Stimulated activated CD8-positive, alpha-beta memory T cell treated with anti-CD3 and anti-CD28 coated beads, Interleukin-15, amount 100 ng/mL, for 24 hours (primary cell): ENCODE measurements at places on chromosomes 2 and 18.

DNA sequence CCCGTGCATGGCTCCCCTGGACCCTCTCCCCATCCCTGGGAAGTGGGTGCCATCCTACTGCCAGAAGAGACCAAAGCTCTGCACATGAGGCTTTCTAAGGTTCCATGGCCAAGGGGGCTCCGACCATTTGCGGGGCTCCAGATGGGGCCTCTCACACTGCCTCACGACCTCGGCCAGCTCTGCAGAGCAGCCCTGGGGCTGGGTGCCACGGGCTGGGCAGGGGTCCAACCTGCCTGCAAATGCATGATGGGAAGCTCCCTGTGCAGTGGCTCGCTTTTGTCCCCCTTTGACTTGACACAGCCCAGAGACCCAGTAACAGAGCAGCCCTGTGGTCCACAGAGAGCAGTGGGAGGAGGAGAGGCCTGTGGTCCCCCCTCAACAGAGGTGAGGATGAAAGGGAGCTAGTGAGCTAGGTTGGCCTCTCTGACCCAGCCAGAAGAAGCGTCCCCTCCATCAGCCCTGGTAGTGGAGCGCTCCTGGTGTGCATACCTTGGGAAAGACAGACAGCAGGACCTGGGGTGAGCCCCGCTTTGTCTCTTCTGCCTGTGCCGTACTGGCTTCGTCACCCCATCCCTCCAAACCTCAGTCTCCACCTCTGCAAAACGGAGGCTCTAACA, 174.1 kb downstream of the DDX1 start:
- DNase-seq, result no peak

DNA sequence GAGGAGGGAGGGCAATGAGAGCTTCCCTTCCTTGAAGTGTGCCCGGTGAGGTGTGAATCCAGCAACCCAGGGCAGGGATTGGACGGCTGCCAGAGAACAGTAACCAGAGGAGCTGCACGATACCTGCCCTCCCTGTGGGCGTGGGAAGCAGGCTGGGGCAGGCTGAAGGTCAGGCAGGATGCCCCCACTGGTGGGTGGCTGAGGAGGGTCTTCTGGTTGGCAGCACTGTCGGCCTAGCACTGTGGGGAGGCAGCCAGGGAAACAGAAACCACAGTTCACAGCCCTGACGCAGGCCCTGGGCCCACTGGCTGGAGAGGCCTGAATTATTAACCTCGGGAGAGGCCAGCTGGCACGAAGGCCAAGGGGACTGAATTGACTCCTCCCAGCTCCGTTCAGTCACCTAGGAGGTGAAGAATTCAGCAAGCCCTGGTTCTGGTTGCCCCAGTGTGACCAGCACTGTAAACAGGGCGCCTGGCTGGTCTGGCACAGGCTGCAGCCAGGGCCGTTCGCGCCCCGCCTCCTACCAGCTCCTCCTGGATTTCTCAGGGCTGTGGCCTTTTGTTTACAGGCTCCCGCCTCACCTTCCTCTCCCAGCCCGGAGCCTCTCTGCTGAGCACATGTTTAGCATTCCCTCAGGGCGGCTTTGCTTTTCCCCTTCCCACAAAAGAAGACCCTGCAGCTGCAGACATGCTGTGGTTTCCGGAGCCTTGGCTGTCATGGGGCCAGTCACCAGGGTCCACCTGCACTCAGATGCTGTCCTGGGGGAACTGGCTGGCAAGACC, 97.8 kb downstream of the B3GNT2 start:
- DNase-seq, result no peak

GRCh38 chr2:16121231-16121985, 181.1 kb downstream of the MYCN start:
- no peak for DNase-seq

GRCh38 chr2:218295029-218295428, 2.7 kb upstream of the TMBIM1 start:
- no peak for DNase-seq

DNA sequence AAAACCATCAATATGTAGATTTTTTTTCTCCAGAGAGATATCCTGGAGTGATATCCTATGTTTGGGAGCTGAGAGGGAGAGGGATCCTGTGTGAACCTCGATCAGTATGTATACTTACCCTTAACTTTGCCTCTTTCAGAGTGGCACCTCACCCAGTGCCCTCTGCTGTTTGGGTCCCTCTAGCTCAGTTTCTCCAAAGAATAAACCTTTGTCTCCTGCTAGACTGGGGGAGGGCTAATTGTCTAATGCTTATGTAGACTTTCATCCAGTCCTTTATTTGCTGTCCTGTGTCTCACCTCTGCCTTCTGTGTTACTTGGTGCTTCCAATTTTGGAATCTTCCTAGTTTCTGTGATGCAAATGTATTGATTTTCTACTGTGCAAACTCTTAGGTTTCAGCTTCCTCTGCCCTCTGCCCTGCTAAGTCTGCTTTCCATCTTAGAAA, 48.4 kb downstream of the MTX2 start:
- no peak for DNase-seq

DNA sequence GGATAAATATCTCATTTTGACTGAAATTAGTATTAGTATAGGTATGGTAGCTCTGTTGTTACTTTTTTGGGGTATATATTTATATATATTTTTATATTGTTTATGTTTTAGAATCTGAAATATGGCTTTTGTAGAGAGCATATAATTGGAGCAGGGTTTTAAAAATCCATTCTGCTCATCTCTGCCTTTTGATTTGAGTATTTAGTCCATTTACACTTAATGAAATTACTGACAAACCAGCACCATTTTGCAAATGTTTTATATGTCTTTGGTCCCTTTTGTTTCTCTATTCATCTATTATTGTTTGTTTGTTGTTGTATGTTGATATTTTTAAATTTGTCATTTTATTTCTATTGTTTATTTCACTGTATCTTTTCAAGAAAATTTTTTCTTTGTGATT, 30.7 kb downstream of the PTPN4 start:
- no peak for DNase-seq

DNA sequence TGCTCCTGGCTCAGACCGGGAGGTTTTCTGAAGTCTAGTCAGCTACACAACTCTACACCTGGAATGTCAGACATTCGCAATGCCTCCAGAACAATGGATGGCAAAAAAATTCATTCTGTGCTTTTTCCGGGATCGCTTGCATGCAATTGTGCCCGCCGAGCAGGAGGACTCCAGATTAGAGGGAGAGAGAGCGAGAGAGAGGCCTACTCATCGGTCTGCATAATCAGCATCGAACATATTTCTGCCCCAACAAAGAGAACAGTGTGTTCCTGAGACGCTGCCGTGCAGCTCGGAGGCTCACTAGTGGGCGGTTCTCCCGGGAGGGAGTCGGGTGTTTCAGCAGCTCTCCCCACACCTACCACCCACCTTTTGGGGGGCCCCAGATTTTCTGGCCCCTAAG, 117.1 kb downstream of the KLHL29 start:
- DNase-seq, result no peak

GRCh38 chr18:74937291-74937690, 271.6 kb downstream of the PTGR3 start:
- no peak for DNase-seq

GRCh38 chr2:17057109-17058017, 391.7 kb upstream of the CYRIA start:
- DNase-seq, result no peak

- no peak for DNase-seq
These were observed 14.0 kb downstream of the DNAH7 start for GRCh38 chr2:196054631-196055030.

DNA sequence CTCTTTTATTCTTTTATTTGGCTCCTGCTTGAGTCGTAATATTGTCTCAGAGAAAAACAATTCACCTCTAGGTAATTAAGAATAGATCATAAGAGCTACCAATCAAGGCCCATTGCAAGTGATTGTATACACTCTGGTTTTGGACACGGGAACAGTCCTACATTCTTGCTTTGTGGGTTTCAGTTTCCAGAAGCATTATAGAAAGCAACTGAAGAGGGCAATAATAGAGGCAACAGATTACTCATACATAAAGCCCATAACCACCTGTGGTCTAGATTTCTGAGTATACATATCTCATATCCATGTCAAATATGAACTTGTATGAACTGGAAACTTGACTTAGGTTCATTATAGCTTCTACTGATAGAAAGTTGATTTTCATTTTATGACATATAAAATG, 65.4 kb downstream of the DIS3L2 start:
- DNase-seq, result no peak

GRCh38 chr2:57084697-57085281, 901.0 kb downstream of the CCDC85A start:
- no peak for DNase-seq

GRCh38 chr2:17579605-17580318, 39.3 kb downstream of the VSNL1 start:
- DNase-seq, result no peak

DNA sequence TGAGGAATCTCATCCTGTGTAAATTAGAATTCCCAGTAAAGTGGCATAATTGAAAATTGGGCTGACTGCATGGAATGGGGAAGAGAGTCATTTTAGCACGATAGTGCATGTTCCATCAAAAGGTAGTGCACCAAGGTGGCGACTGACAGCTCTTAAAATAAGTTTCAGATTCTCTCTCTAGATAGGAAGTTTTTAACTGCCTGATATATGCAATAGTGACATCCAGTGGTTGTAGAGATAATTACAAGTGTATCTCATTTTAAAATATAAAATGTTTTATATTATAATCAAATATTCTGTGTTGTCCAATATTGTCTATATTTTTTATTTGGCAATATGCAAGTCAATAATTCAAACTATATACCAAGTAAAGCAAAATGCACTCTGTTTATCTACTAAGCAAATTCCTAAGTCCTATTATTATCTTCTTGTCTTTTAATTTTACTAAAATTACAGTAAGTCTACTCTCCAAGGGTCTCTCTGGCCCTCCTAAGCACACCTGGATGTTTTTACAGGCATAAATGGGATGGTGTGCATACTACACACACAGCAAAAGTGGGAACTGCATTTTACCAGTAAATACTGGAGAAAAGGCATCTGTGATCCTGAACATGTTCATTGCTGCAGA, 397.7 kb upstream of the HNRNPA3 start:
- no peak for DNase-seq

DNA sequence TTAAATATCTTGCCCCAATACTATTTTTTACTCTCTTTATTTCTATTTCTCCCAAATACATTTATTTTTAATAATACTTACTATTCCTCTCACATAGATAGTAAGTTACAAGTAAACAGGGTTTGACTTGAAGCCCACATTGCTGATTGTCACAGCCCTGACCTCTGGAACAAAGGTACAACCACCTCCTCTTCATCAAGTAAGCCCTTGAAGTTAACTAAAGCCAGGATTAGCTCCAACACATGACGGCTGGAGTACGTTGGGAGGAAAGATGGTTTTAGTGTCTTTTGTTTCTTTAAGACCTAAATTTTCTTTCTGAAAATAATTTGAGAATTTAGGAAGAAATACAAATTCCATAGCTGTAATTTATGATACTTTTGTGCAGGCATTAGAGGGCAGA, 949 bp downstream of the MYOM1 start:
- DNase-seq, result no peak

DNA sequence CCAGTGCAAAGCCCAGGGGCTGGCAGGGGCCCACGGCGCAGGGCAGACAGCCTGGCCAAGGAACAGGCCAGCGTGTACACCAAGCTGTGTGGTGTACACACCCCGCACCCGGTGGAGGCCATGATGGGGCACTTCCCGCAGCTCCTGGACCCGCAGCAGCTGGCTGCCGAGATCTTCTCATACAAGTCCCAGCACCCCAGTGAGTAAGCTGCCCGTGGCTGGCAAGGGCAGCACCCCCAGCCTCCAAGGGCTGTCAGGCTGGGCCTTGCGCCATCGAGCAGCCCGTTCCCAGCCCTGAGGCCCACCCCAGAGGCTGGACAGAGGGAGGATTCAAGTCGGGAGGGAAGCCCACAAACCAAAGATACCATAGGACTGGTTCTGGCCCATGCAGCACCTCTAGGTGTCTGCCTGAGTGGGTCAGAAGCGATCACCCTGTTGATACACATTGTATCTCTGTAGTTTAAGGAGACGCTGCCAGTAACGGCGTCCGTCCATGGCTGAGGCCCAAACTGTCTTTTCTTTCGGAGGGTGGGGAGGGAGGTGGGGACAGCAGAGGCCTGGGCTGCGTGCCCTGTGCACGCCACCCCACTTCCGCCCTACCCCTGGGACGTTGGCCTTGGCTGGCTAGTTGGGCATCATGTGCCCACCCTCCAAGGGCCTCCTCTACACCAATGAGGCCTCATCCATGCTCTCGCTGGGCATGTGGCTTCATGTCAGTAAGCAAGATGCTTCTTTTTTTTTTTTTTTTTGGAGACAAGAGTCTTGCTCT, 16.8 kb upstream of the MTERF4 start:
- DNase-seq, result no peak

- no peak for DNase-seq
These were observed 63.5 kb upstream of the FZD7 start for GRCh38 chr2:201969938-201970785.

DNA sequence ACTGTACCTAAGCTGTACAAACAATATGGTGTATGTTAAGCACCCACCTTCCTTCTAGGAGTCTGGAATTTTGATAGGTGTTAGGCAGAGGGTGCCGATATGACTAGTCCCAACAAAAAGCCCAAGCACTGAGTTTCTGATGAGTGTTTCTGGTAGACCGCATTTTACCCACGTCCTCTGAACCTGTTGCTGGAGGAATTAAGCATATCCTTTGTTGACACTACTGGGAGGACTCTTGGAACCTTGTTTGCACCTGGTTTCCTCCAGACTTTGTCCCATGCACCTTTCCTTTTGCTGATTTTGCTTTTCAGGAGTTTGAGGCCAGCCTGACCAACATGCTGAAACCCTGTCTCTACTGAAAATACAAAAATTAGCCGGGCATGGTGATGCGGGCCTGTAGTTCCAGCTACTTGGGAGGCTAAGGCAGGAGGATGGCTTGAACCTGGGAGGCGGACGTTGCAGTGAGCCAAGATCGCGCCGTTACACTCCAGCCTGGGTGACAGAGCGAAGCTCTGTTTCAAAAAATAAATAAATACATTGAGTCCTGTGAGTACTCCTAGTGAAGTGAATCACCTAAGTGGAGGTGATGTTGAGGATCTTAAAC, 11.4 kb upstream of the SPAST start:
- DNase-seq, result no peak

GRCh38 chr2:72603481-72603880, 222.4 kb downstream of the EXOC6B start:
- no peak for DNase-seq

DNA sequence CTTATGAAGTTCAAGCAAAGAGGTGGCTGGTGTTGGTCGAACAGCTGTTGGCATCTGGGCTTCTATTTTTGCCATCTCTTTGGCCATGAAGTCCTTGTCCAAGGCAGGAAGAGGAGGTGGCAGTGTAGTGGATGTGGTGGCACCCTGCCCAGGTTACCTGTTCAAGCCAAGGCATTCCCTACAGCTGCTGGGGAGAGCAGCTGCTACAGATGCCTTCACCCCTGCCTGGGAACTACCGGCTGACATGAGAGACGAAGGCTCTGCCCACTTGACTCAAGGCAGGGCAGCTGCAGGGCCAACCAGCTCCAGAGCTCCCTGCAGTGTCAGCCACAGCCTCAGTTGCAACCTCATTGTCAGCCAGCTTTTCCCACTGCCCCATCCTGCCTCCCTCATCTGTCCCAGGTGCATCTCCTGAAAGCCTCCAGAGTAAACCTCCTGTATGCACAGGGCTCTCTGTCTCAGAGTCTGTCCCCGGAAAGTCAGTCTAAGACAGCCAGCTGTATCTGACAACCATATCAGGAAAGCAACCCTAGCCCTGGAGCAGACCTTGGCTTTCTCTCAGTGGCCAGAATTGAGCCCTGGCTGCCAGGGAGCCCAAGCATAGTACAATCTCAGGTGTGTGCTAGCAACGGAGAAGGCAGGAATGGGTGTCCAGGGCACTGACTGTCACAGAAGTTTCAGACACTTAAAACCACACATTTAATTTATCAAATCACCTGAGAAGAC, 115.9 kb downstream of the RPIA start:
- DNase-seq, result no peak

GRCh38 chr18:12934454-12935071, 13.2 kb upstream of the SEH1L start:
- peak; percentile 34 for DNase-seq

GRCh38 chr2:105324101-105324500, 5.4 kb downstream of the TGFBRAP1 start:
- no peak for DNase-seq
